ENCODE measurements at places on chromosomes 6 and 20.

- H3K4me1 ChIP-seq = no peaks in the 10 kb centered on the region
- ATAC-seq = no peak
- no peaks in the 10 kb centered on the region for H3K36me3 ChIP-seq
- no peaks in the 10 kb centered on the region for H3K27me3 ChIP-seq
- no peak overlapping the region for H3K27ac ChIP-seq
- H3K4me3 ChIP-seq = no peak overlapping the region
Observed at GRCh38 chr6:97092673-97093305, 168.3 kb downstream of the KLHL32 start.

DNA sequence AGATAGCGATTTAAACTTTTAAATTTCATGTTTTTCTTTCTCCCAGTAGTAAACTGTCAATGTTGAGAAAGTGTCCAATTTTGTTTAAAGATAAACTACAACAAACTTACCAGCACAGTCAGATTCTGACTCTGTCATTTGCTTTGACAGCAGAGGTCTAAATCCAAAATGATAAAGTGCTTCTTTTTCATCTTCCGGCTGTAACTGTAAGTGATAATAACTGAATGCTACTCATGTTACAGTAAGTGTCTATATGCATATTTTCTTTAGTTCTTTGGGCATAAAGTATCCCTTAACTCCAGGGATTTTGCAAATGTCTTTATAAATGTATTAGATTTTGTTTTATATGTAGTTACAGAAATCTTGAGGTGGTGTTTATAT lies 610.4 kb downstream of the RFPL4B start:
- ATAC-seq = no peak
- no peak overlapping the region for H3K27ac ChIP-seq

DNA sequence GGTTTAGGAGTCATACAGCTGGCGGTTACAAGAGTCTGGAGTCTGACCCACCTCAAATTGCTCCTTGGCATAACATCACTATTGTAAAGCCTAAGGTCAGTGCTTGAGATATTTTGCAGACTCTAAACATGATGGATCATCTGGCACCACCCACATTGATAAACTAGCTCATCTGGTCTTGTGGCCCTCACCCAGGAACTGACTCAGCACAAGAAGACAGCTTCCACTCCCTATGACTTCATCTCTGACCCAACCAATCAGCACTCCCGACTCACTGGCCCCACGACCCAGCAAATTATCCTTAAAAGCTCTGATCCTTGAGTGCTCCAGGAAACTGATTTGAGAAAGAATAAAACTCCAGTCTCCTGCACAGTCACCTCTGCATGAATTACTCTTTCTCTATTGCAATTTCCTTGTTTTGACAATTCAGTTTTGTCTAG lies 115.9 kb downstream of the CD24 start:
- no peaks in the 10 kb centered on the region for H3K4me1 ChIP-seq
- no peak overlapping the region for H3K27ac ChIP-seq
- peaks cover 8% of the 10 kb centered on the region for H3K36me3 ChIP-seq

DNA sequence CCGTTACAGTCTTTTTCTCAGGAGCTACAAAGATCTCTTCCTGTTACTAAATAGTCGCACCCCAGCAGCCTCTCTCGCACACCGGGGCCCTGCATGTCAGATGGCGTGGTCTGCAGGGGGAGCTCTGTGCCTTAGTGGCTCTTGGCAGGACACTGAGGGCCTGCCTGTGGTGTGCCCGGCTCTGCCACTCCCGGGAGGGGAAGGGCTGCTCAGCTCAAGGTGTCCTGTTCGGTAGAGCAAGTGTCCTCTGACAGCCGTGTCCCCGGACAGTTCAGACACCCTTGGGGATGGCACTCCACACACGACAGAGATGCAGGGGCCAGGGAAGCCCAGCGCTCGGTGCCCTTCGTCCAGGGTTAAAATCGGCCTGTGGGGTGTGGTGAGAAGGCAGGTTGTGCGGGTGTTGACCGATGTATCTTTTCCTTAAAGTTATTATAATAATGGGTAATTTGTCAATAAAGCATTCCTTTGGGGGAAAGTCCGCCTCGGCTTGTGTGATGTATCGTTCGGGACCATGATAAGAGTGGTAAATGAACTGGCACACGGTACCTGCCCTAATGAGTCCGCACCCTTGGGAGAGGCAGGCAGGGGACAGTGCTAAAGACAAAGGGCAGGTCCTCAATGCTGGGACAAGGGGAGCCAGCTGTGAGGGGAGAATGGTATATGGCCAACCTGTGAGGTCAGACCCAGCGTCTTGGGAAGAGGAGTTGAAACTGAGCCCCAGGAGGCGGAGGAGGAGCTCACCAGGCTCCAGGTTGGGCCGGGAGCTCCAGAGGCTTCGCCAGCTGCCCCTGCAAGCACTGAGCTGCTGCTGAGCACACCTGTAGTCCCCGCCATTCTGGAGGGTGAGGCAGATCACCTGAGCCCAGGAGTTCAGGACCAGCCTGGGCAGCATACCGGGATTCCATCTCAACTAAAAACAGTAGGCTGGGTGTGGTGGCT lies 3.6 kb upstream of the DNAJC5 start:
- peaks cover 16% of the 10 kb centered on the region for H3K4me1 ChIP-seq
- H3K36me3 ChIP-seq = peaks cover 41% of the 10 kb centered on the region
- no peak for ATAC-seq
- H3K4me3 ChIP-seq = no peak overlapping the region
- H3K27ac ChIP-seq = no peak overlapping the region
- no peaks in the 10 kb centered on the region for H3K27me3 ChIP-seq

- peaks cover 27% of the 10 kb centered on the region for H3K27me3 ChIP-seq
- no peak overlapping the region for H3K27ac ChIP-seq
- no peaks in the 10 kb centered on the region for H3K36me3 ChIP-seq
- peaks cover 1% of the 10 kb centered on the region for H3K4me1 ChIP-seq
- no peak overlapping the region for H3K4me3 ChIP-seq
Observed at GRCh38 chr6:16244446-16244845, 6.1 kb downstream of the GMPR start.

DNA sequence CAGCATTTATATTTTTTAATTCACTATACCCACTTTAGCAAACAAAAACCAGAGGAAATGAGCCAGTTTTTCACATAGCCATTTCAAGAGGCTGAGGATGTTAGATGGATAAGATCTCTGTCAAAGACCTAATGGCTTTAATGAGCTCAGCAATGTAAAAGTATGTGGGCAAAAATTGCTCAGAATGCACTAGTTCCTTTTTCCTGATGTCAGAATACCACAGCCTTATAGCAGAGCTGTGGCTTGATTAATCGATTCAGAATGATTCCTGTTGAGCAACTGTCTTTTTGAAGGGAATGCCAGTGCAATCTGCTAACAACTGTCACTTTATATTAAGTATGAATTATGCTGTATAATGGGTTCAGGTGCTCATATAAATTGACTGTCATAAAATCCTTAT lies 100.6 kb upstream of the HIVEP1 start:
- no peaks in the 10 kb centered on the region for H3K4me1 ChIP-seq
- peaks cover 9% of the 10 kb centered on the region for H3K27me3 ChIP-seq
- H3K4me3 ChIP-seq = no peak overlapping the region
- no peak for ATAC-seq
- no peaks in the 10 kb centered on the region for H3K36me3 ChIP-seq
- H3K27ac ChIP-seq = no peak overlapping the region

- no peak for ATAC-seq
- H3K4me3 ChIP-seq = no peak overlapping the region
- H3K36me3 ChIP-seq = no peaks in the 10 kb centered on the region
Observed at GRCh38 chr20:673603-674001, 2.0 kb downstream of the SCRT2 start.

- ATAC-seq = no peak
- no peak overlapping the region for H3K4me3 ChIP-seq
- peaks cover 66% of the 10 kb centered on the region for H3K36me3 ChIP-seq
- H3K27me3 ChIP-seq = no peaks in the 10 kb centered on the region
- no peak overlapping the region for H3K27ac ChIP-seq
Observed at GRCh38 chr6:85620308-85620707, 22.4 kb downstream of the SYNCRIP start.

- H3K4me3 ChIP-seq = peak overlapping the region; percentile 99
- H3K36me3 ChIP-seq = peaks cover 47% of the 10 kb centered on the region
- H3K27me3 ChIP-seq = no peaks in the 10 kb centered on the region
- peak overlapping the region; percentile 96 for H3K27ac ChIP-seq
Observed at GRCh38 chr6:43020847-43021246, 576 bp upstream of the RRP36 start.

- no peak for ATAC-seq
- H3K4me1 ChIP-seq = peaks cover 62% of the 10 kb centered on the region
- peak overlapping the region; percentile 91 for H3K27ac ChIP-seq
- H3K27me3 ChIP-seq = no peaks in the 10 kb centered on the region
Observed at GRCh38 chr6:87919416-87919815, 128.2 kb upstream of the SPACA1 start.

DNA sequence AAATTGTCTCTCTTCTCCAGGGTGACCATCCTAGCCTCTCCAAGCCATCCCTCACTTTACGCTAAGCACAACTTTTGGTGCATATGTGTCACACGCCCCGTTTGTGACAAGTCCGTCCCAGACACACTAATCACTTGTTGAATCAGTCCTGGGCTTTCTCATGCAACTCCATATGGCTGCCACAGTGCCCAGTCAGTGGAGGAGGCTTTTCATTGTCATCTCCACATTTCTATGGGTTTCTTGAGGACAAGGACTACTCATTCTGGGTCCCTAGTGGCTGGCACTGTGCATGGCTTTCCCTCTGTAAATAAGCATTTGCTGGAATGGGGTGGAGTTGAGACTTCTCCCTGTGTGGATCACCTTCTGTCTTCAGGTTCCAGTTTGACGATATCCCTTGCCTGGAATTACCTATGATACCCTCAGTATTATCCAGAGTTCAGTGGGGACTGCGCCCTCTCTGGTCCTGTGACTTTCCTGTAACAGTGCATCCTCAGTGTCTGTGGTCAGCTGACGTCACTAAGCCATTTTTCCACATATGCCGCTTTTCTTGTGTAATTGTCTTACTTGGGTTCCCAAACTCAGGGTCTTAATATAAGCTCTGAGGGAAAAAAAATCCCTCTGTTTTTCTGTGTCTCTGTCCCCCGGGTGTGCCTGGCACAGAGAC lies 59.8 kb upstream of the MYL9 start:
- no peaks in the 10 kb centered on the region for H3K36me3 ChIP-seq
- no peak overlapping the region for H3K4me3 ChIP-seq
- no peak for ATAC-seq
- peak overlapping the region; percentile 3 for H3K27ac ChIP-seq

- H3K4me1 ChIP-seq = peaks cover 31% of the 10 kb centered on the region
- ATAC-seq = no peak
- H3K4me3 ChIP-seq = no peak overlapping the region
- no peak overlapping the region for H3K27ac ChIP-seq
- no peaks in the 10 kb centered on the region for H3K36me3 ChIP-seq
- no peaks in the 10 kb centered on the region for H3K27me3 ChIP-seq
Observed at GRCh38 chr6:53588816-53589509, 44.1 kb upstream of the GCLC start.

- H3K27ac ChIP-seq = no peak overlapping the region
- no peak overlapping the region for H3K4me3 ChIP-seq
- no peaks in the 10 kb centered on the region for H3K27me3 ChIP-seq
- H3K36me3 ChIP-seq = no peaks in the 10 kb centered on the region
Observed at GRCh38 chr6:81934936-81935335, 182.5 kb upstream of the TENT5A start.

GRCh38 chr6:75044846-75045245 lies 161.0 kb downstream of the COL12A1 start:
- no peak for ATAC-seq
- H3K4me1 ChIP-seq = no peaks in the 10 kb centered on the region
- H3K36me3 ChIP-seq = no peaks in the 10 kb centered on the region
- H3K27me3 ChIP-seq = no peaks in the 10 kb centered on the region

GRCh38 chr6:52416629-52417151 lies 3.5 kb upstream of the EFHC1 start:
- H3K36me3 ChIP-seq = no peaks in the 10 kb centered on the region
- no peak overlapping the region for H3K27ac ChIP-seq
- H3K4me1 ChIP-seq = peaks cover 6% of the 10 kb centered on the region
- H3K27me3 ChIP-seq = no peaks in the 10 kb centered on the region
- no peak overlapping the region for H3K4me3 ChIP-seq

DNA sequence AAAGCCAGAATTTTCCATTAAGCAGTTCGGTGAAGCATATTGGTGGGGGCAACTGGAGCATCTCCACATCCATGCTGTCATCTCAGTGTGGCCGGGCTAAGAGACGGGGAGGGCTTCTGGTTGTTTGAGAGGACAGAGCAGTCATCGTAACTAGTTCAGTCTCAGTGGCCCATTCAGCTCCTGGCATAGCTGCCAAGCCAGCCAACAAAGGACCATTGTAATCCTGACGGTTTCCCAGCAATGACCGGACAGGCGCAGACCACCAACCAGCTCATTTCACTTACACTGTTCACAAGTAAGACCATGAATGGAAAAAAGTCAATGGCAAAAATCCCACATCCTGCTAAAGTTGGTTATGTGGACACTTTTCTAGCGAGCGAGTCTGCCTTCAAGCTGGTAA lies 14.9 kb upstream of the HDDC2 start:
- no peak overlapping the region for H3K4me3 ChIP-seq
- no peaks in the 10 kb centered on the region for H3K4me1 ChIP-seq
- no peak for ATAC-seq

DNA sequence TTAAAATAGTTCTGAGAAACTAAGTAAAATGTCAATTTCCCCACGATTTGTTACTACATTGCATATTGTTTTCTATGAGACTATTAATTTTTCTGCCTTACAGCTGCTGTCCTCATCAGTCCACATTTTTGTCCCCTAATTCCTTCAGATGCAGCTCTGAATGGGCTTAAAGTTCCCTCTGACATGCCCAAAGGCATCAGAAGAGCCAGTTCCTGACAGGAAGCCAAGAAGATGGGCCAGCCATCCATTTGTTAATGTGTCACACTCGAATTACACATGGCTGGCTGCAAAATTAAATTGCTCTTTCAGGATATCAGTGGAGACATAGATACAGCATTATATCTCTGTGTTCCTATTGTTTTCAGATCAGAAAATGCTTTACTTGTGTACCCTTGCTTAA lies 1223.0 kb downstream of the EPHA7 start:
- no peak for ATAC-seq
- no peaks in the 10 kb centered on the region for H3K36me3 ChIP-seq
- H3K4me3 ChIP-seq = no peak overlapping the region
- H3K27ac ChIP-seq = no peak overlapping the region
- H3K27me3 ChIP-seq = no peaks in the 10 kb centered on the region

DNA sequence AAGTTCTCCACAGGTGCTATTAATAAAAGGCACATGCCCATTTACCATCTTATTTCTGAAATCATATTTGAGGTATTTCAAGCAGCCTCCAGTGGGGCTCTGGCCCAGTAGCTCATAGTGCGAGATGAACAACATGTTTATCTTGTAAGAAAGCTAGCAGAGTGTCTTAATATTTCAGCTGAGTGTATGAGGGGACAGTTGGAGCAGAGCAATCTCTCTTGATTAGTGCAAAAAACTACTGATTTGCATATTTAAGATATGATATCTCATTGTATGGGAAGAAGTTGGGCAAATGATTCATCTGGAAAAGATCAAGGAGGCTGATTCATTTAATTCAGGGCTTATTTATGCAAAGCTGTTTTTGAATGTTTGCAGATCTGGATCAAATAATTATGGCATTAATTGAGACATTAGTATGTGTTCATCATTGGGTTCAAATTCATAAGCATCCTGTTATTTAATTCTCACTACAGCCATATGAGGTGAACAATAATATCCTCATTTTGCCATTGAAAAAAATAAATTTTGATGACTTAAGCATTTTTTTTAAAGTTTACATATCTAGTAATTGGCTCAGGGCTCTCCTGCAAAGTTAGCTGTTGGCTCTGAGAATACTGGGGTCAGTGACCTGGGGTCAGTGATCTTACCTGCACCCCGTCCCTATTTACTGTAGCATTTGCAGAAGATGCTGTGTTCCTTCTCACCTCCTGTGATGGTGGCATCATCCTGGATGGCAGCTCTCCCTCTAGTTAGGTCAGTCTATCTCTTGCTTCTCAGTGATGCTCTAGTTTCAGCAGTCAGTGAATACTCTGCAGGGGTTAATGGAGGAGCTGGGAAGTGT lies 24.1 kb upstream of the GCLC start:
- peaks cover 15% of the 10 kb centered on the region for H3K27me3 ChIP-seq
- H3K27ac ChIP-seq = no peak overlapping the region
- no peaks in the 10 kb centered on the region for H3K36me3 ChIP-seq
- ATAC-seq = no peak
- H3K4me3 ChIP-seq = no peak overlapping the region
